Pancreas (tissue), 10 donors: ENCODE measurements at places on chromosomes 1 and 21.

DNA sequence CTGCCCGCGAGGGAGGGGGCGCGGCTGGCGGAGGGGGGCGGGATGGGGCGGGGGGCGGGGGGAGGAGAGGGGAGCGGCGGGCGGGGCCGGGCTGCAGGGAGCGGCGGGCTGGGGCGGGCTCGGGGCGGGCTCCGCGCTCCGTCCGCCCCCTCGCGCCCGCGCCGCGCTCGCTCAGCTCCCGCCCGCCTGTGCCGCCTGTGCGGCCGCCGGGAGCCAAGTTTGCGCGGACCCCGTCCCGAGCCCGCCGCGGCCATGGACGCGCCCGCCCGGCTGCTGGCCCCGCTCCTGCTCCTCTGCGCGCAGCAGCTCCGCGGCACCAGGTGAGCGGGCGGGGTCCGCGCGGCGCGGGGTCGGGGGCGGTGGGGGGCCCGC lies at the start of gene GABRD:
Gene GABRD, plus strand, starts transcription at position 174 of the 372 bp plus-strand sequence. Its CDS starts 79 bp downstream, at position 253.
- no peak for DNase-seq

- DNase-seq = no peak
Measured at GRCh38 chr1:25568834-25569596, 25.6 kb downstream of the LDLRAP1 start.

GRCh38 chr1:154871374-154871773 lies 1.3 kb upstream of the KCNN3 start:
- DNase-seq = no peak

DNA sequence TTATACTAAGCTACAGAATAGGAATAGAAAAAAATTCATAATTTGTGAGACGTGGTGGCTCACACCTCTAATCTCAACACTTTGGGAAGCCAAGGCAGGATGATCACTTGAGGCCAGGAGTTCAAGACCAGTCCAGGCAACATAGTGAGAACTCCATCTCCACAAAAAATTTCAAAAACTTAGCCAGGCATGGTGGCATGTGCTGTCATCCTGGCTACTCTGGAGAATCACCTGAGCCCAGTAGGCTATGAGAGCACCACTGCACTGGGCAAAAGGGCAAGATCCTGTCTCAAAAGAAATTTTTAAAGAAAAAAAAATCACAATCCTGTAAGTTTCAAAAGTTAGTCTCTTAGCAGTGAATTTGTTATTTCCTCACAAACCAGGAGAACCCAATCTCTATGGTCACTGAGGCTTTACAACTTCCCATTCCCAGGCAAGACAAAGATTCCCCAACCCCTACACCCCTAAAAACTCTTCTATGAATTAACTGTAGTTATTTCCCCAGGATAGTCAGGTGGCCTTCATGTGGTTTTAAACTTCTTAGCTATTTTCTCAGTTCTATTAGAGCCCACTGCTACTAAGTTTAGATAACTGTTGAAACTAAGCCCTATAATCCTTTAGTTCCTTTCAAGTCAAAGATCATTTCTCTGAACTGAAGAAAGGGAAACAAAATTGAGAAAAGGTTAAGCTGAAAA lies 74.5 kb downstream of the FOXJ3 start:
- DNase-seq = no peak

DNA sequence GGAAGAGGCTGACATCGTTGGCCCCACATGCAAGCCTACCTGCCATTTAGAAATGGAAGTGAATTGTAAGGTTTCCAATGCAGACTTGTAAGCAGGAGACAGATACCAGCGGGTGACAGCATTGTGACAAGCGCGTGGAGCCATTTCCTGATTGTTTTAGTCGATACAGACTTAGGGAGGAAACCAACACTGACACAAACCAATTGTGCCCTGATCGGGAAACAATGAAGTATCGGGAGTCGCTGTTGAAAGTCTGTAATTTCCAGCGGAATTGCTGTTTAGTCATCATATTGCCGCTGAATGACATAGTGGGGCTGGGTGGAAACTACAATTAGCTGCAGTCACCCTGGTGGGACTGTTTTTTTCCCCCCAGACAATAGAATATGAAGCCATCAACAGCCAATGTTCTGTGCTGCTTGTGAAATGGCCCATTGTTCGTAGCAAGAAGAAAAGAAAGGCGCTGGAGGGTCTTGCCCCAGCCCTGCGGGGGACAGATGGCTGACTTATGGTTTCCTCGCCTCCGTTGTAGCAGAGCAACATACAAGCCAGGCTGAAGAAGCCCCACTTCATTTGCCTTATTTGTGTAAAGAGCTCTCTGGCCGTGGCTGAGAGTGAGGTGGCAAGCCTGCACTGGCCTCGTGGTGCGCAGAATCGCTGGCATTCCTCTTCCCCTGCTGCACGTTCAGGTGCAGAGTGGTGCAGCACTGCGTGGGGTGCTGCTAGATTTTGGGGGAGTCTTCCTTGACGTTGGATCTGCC lies 462.7 kb downstream of the CAMTA1 start:
- no peak for DNase-seq

DNA sequence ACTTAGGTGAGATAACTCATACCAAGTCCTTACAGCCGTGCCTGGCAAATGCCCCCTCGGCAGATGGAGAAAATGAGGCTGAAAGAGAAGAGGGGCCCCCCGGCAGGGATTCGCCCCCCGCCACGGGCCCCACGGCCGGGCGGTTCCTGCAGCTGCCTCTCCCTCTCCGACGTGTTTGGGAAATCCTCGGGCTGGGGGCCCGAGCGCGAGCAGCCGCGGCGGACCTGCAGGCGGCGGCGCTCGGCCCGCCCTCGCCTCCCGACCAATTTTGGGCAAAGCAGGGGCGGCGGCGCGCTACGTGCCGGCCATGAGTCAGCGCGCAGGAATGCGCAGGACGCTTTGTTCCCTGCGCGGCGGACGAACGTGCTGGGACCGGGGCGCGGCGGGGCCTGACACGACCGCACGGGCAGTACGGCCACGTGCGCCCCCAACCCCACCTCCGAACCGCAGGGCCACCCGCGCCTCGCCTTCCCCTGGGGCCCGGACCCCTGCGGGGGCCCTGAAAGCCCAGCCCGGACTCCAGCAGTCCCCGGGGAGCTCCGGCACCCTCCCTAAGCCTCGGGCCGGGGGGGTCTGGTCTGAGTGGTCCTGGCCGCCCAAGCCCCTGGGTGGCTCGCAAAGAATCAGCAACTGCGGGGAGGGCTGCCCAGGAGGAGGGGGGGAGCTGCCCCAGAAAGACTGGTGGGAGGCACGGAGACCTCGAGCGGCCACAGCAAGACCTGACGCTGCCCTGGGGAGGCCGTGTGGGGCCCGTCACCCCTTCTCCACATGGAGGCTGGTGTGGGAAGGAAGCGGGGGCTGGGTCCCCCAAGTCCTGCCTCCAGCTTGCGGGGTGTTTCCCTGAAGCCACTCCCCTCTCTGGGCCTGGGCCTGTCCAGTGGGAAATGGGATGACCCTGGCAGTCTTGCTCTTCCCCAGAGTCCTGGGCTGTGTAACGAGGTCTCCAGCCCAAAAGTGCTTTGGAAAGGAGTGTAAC lies 11.9 kb upstream of the EDN2 start:
- no peak for DNase-seq

DNA sequence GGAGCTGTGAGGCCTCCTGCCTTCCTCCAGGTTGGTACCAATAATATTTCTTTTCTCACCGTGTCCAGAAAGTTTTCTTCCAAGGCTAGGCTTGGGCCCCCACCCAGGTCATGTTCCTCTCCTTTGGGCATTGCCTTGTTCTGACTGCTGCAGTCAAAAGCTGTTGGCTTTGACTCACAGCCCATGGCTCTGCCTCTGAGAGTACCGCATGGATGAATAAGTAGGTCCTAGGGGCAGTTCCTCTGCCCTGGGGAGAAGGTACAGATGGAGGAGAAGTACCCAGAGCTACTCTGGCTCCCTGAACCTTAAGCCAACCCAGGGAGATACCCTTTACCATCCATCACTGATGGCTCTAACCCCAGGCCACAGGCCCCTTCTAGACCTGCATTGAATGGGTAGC lies 115.0 kb downstream of the NAV1 start:
- DNase-seq = no peak

DNA sequence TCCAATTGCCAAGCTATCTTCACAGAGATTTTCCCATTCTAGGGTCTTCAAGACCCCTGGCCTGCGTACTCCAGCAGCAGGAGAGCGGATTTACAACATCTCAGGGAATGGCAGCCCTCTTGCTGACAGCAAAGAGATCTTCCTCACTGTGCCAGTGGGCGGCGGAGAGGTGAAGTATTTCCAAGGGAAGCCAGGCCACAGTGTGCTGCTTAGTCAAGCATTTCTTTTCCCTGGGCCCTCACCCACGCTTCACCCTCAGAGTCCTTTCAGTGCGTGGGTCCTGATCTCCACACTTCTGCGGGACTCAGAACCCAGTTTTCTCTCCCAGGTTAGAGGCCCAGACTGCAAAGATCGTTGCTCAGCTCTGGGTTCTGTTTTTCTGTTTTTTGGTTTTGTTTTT lies 13.1 kb downstream of the CDCA8 start:
- DNase-seq = no peak

GRCh38 chr1:29417147-29417858 lies 181.0 kb downstream of the PTPRU start:
- no peak for DNase-seq

DNA sequence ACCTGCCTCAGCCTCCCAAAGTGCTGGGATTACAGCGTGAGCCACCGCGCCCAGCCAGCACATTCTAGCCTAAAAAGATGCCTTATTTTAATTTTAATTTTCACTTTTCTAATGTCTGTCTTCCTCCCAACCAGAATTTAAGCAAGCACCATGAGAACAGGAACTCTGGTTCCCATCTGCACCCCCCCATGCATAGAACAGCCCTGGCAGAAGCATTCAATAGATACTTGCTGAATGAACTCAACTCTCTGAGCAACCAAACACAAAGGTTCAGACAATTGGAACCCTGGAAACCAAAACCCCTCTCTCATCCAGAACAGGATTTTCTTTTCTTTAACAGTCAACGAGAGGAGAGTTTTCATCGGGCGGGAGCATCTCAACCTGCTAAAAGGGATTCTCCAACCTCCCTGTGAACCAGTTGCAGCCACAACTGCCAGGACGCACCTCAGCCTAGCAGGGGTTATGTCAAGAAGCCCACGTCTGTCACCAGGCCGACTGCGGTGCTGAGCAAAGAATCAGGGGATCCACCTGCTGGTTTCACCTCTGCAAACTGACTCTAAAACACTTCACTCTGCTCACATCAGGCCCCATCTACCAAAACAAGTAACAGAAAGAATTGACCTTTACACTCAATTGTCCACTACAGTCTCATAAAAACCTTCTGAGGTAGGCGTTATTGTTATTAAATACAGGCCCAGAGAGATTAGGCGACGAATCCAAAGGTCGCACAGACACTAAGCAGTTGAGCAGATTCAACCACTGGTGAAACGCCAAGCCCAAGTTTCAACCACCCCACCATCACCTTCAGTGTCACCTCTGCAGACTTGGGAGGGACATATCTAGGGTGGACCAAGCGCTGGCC lies 1.7 kb downstream of the KIAA2013 start:
- DNase-seq = no peak

DNA sequence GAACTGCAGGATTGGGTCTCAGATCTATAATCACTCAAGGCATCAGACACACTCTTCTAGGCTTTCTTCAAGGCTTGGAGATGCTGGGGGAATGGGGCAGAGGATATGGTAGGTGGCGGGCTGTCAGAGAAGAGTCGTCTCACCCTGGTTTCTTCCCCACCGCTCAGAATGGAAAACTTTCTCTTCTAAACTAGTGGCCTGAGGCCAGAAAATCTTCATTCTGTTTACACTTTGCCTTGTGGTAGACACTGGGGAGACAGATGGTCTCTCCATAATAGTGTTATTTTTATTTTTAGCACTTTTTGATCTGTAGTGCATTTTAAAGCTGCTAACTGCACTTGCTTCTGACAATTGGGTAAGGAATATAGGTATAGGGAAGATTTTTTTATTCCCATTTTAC lies 2.6 kb downstream of the PRELP start:
- no peak for DNase-seq
